ENCODE measurements at places on chromosomes 2 and 18.

DNA sequence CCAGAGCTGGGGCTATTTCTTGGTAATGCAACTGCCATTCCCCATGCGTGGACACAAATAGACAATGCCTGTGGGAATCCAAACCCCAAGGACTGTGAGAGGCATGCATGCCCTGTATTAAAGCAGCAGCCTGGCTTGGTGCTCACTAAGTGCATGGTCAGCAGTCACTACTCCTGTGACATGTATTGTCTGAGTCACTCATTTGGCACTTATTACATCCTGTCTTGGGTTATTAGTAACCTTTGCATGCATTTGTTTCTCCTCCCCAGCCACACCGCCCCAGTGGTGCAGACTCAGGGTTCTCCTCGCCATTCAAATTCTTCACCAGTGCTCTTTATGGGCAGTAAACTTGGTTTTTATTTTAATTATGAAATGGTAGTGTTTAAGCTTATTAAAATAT is 30.2 kb downstream of the PRKCE start:
- DNase-seq: no peak

DNA sequence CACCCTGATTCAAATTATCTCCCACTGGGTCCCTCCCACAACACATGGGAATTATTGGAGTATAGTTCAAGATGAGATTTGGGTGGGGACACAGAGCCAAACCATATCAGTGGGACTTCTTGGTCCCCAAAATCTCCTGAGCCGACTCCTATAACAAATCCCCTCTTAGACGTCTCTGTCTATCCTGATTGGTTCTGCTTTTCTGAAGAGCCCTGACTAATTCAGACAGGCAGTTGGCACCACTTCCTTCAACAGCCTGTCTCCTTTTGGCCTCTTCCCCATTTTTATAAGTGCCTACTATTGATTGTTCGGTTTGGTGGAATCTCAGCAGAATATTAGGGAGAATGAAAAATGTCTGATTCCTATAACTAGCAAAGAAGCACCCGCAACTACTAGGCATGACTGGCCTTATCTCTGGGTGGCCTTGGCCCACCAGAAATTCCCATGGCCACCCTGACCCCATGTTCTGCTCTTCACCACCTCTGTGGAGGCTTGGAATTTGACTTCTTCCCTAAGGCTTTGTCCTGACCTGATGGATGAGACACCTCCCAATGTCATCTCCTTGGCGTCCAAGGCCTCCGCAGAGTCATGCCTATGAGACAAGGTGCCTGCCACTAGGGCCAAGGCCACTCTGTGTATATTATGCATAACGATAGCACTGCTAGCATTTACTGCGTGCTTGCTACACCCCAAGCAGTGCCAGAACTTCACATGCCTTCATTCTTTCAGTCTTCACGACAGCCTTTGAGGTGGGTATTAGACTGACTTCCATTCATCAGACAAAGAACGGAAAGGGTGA is 218.9 kb upstream of the COPS8 start:
- DNase-seq: no peak

- no peak for DNase-seq
Measured at GRCh38 chr2:201234663-201235135, 25.6 kb upstream of the CASP8 start.

DNA sequence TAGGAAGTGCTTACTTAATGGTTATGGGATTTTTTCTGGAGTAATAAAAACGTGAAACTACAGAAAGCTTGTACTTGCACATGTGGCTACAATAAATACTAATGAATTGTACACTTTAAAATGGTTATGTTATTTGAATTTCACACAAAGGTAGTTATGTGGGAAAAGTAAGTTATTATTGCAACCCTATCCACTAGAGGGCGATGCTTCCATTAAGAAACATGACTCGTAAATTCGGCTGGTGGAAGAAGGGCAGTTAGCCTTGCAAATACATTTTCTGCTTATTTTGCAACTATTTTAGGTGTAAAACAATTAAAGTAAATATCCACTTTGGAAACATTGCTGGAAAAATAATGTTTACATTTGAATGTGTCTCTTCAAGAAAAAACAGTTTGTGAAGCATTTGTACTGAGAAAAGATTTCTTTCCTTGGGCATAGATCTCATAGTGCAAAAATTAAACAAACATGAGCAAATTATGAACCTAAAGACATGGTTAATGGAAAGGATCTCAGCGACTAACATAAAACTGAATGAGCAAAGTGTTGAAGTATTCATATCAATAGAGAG is 68.1 kb upstream of the CSRNP3 start:
- no peak for DNase-seq

- DNase-seq: no peak
Measured at GRCh38 chr2:30938196-30938595, 130.9 kb upstream of the CAPN13 start.

GRCh38 chr18:10453806-10454680 is at the start of gene APCDD1:
Gene APCDD1 (plus strand): TSS chr18:10454635. CDS start chr18:10454982, 347 bp downstream.
- no peak for DNase-seq

- no peak for DNase-seq
Measured at GRCh38 chr18:52348209-52348608, 8.2 kb downstream of the DCC start.

GRCh38 chr2:234401426-234401825 is 95.5 kb downstream of the ARL4C start:
- no peak for DNase-seq

GRCh38 chr2:120763508-120763907 is 27.8 kb downstream of the GLI2 start:
- DNase-seq: no peak

- no peak for DNase-seq
Measured at GRCh38 chr2:201639205-201639604, 4.1 kb downstream of the TMEM237 start.

DNA sequence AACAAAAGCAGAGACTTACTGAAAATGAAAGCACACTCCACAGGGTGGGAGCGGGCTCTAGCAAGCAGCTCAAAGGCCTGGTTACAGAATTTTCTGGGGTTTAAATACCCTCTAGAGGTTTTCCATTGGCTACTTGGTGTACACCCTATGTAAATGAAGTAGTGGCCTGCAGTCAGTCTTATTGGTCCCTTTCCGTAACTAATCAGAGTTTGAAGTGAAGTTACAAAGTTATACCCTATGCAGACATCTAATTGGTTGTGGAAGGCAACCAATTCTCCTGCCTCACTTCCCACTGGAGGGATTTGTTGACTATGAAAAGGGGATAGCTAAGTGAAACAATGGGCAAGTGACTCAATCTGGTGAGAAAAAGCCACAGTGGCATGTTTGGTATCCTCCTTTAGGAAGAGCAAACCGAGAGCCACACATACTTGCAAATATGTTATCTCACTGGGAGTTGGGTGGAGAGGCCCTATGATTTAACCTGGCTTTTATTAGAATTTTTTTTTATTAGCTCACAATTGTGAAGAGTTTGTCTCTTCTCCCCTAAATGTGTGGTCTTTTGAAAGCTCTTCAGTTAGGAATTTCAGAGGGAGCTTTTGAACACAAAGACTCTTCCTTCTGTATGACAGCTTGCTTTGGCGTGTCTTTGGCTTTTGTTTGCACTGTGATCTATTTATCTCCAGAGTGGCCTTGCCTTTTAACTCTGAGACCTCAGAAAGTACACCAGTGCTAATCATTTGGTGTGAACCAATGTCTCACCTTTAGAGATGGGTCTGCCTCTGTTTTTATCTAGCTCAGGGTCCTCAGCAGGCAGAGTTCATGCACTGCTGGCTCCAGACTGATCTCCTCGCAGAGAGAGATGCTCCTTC is 69.6 kb downstream of the MAP4K4 start:
- no peak for DNase-seq

GRCh38 chr2:69693059-69693774 is 48.7 kb upstream of the ANXA4 start:
- DNase-seq: no peak

DNA sequence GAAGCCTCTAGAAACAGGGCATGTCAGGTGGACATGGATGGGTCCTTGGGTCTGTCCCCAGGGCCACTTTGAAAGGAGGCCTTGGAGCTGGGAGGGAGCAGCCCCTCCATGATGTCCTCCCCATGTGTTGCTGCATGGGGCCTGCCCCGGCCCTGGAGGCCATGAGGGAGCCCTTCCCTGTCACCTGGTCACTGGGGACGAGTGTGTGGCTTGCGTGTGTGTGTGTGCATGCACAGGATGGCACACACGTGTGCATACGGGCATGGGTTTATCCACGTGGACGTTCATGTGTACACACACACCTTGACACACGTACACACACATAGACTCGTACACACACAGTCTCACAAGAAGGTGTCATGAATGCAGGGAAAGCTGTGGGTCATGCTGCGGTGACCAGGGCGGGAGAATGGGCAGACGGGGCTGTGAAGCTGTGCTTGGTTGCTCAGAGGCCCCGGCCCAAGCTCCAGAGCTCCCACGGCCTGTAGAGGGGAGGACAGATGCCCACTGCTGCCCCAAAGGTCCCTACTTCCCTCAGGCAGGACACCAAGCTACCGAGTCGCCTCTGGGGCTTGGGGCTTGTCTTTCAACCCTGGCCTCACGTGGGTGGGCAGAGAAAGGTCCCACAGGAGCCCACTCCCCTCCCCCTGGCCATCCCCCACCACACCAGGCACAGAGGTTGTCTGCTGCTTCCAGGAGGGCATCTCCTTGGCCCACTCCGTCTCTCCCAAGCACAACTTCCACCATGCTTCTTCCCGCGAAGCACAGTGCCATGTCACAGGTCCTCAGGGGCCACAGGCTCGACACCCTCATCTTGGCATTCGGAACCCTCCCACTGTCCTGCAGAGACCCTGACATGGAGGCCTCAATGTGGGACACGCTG is 42.3 kb upstream of the GPC1 start:
- DNase-seq: no peak

DNA sequence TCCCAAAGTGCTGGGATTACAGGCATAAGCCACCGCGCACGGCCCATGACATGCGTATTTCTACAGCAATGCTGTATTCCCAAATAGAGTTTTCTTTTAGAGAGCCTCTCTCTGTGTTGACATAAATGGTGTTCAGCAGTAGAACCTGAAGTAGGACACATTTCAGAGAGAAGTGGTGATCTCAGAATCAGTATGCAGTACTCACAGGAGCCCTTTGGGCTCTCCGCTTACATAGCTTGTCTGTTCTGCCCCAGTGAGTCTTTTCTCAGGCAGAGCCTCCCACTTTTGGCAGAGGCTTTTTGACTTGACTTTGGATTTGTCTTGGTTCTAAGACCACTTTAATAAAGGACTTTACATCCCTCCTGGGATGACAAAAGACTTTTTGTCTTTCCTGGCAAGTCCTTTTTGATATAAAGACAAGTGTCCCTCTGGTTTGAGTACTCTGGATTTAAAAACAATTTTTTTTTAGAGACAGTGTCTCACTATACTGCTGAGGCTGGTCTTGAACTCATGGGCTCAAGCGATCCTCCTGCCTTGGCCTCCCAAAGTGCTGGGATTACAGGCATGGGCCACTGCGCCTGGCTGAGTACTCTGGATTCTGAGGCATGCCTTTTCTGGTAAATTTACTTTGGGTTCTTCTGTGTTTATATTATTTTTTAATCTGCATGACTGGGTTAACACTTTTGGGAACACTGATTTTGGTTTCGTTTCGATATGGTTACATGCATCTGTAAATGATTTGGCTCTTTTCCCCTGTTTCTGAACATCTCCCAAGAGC is 113.3 kb downstream of the SMAD2 start:
- DNase-seq: no peak

DNA sequence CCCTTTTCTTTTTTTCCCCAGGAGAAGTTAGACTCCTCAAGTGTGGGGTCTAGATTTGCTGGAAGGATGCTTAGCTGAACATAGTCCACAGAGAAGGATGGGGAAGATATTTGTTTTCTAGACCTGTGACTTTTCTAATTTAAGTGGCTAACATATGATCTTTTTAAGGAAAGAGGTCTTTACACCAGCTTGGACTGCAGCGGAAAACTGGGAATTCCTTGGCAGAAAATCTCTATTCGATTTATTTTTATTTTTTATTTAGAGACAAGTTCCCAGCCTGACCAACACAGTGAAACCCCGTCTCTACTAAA is 148.4 kb downstream of the MYCN start:
- DNase-seq: no peak

DNA sequence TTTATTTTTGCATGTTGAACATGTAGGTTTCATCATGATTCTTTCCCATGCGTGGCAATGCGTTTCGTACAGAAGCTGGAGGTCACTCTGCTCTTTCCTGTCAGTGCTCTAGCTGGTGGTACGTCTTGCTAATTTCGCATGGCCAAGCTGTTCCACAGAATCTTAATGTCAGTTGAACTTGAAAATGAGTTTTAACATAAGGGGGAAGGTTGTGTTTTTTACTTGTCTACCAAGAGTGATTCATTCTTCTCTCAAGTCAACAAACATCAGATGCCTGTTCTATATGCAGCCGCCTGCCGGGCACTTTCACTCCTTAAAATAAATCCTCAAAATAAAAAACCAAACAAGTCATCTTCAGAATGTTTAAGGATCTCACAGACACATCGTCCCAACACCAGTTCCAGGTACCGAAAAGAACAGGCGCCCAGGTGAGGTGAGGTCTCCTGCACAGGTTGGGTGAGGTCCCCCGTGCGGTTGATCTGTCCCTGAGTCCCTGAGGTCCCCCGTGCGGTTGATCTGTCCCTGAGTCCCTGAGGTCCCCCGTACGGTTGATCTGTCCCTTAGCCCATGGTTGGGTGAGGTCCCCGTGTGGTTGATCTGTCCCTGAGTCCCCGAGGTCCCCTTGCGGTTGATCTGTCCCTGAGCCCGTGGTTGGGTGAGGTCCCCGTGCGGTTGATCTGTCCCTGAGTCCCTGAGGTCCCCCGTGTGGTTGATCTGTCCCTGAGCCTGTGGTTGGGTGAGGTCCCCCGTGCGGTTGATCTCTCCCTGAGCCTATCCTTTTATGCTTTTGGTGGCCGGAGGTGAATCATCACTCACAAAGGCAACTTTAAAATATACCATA is 57.0 kb upstream of the KCNG2 start:
- DNase-seq: no peak

GRCh38 chr2:101820519-101820918 is 123.0 kb downstream of the MAP4K4 start:
- DNase-seq: no peak

DNA sequence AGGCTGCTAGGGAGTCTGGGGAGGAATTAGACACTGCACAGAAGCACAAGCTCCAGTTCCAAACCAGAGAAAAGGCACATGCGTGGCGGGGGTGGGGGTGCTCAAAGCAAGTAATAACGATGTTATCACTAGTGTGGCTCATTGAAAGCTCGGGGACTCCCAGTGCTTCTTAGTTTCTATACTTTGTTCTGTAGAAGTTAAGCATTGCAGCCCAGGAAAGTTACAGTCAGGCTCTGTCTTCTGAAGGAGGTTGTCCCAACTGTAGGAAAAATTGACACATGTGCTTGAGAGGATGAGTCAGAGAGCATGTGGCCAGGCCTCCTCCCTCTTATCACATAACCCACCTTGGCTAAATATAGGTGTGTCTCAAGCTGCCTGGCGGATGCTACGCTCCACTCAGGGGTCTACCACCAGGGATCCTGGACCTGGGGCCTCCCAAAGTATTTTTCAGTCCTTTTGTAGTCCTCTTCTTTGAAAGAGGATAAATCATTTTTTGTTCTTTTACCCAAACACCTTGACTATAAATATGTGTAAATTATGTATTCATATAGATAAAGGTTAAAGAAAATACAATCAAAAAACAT is 3.8 kb downstream of the GALNT5 start:
- peak; percentile 21 for DNase-seq
